ENCODE measurements at places on chromosomes 12 and 14. TPM values are rescaled to one million over a fixed set of nuclear protein-coding genes. Genes with fewer than 3 reads are reported as not detected.
A peak's percentile ranks its signal among the peaks of the same experiment; 100 is the strongest.

DNA sequence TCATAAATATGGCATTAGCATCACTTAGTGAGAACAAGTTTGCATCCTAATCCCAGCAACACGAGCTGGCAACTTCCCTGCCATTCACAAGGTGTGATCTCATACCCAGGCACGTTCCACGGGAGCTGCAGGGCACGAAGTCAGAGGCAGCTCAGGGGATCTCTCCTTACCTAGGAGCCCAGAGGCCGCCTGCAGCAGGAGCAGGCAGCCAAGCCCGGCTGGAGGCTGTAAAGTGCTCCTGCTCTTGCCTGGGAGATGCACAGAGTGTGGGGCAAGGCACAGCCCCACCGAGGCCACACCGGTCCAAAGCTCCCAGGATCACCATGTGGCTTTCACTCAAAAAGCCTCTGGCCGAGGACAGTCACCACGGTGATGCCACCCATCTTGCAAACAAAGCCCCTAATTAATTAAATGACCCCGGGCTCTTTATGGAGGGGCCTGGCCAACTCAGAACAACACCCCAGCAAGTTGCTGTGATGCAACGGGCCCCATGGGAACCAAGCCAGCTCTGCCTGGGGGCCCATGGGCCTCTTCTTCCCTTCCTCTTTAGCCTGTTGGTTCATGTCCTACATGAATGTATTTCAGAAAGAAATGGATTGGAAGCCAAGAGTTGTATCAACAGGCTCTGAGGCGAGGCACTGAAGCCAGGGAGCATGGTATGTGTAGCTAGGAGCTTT is 26.5 kb downstream of the NUAK1 start:
- peak; percentile 45 for DNase-seq

Gene DLST
- 81.3 TPM for total RNA-seq

Gene GPR68
- total RNA-seq, result 6.4 TPM

GRCh38 chr14:66383257-66383656 is 102.9 kb upstream of the CCDC196 start:
- no peak for DNase-seq

GRCh38 chr12:57844709-57845477 is 1.6 kb downstream of the CTDSP2 start:
- peak; percentile 87 for DNase-seq

DNA sequence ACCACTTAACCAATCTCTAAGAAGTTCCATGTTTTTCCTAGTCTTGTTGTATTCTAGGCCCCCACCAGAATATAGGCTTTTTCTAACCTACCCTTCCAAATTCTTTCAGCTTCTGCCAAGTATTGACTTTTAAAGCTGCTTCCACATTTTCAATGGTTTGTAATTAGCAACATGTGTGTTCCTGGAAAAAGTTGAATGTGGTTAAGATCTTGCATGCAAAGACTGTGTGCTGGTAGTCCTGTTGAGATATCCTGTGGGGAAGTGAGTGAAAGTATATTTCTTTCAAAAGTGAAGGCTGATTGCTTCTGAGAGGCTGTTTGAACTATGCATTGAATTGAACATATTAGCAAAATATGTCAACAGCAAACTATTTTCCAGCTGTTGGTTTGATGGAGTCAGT is 646 bp upstream of the OR6C4 start:
- DNase-seq, result no peak

Gene TAS2R19
- 12.8 TPM for total RNA-seq

DNA sequence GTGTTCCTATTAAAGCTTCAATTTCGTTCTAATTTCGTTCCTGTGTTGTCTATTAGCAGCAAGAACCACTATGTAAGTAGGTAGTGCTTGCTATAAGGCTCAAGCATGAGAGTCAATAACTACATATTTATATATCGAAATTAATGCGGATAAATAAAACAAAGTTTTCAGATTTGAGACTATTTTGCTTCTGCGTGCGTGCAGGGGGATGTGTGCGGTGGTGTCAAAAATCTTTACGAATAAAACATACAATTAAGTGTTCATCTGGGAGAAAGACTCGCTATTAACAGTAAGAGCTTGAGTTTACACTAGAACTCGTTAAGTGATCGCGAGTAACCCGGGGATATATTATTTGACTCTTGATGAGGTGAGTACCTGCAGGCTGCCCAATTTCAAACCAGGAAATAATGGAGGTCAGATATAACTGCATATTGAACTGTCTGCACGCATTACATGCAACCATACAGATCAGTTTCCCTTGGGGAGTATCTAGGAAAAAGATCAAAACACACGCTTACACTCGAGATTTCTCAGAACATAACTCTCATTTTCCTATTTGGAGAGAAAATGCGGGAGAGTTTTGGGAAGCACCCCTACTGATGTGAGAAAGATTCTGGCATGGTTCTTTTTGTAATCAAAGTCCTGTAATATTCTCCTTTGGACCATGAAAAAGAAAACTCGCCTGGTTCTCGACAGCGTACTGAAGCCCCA is 813 bp downstream of the TWF1 start:
- no peak for DNase-seq

Gene YEATS4
- 1.00 TPM for total RNA-seq

- DNase-seq, result no peak
Measured at GRCh38 chr14:70188322-70188658, 461 bp downstream of the SLC8A3 start.

Gene SYNE3
- total RNA-seq, result 38.8 TPM

DNA sequence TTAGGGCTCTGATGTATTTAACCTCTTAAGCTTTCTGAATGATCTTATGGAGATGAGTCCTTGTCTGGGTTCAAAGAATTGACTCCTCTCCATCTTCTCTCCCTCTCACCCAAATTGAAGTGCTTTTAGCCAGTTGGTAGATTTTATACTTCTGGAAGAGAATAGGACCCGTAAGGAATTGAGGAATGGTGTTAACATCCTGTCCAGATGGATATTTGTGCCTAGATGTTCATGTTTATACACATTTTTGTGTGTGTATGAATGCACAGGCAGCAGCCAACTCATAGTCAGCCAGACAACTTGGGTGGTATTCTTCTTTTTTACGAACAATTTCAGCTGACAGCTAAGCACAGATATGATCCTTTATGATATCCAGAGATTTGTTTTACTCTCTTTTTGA is 449.6 kb upstream of the RGS6 start:
- DNase-seq, result no peak

DNA sequence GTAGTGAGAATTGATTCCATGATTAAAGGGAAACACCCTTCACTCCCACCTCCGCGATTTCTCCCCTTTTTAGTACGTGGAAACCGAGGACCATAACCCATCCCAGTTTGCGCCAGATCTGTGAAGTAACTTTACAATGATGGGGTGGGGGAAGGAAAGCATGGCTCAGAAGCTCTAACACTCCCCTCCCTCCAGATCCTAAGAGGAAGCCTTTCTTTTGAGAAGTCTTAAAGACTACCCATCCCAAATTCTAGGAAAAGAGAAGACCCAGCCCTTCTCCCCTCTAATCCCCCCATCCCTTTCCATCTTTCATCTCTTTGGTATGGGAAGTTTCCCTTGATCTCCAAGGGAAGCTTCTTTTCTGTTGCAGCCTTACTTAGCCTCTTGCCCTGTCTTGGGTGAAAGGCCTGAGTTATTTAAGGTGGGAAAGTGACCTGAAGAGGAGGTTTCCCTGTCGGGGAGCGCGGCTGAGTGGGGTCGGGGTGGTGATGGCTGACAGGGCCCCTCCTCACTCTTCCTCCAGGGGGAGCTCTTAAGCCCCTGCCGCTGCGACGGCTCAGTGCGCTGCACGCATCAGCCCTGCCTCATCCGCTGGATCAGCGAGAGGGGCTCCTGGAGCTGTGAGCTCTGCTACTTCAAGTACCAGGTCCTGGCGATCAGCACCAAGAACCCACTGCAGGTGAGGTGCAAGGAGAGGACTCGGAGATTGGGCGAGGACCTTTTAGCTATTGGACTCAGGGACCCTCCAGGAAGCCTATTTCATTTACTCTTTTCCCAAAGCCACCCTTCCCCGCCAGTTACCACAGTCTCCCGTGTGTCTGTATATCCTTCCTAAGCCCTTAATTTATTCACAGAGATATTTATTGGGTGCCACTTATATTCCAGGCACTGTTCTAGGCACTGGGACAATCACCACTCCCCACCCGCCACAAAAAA is 1.8 kb downstream of the MARCHF9 start:
- DNase-seq, result peak; percentile 82

Data from upper lobe of left lung (tissue), 6 donors.